IMR-90 (cell line): ENCODE measurements at places on chromosomes 5 and 9. TPM values are rescaled to one million over a fixed set of nuclear protein-coding genes. Genes with fewer than 3 reads are reported as not detected.

ERMP1 gene
- total RNA-seq: 4.7 and 5.0 TPM in 2 replicates

DNA sequence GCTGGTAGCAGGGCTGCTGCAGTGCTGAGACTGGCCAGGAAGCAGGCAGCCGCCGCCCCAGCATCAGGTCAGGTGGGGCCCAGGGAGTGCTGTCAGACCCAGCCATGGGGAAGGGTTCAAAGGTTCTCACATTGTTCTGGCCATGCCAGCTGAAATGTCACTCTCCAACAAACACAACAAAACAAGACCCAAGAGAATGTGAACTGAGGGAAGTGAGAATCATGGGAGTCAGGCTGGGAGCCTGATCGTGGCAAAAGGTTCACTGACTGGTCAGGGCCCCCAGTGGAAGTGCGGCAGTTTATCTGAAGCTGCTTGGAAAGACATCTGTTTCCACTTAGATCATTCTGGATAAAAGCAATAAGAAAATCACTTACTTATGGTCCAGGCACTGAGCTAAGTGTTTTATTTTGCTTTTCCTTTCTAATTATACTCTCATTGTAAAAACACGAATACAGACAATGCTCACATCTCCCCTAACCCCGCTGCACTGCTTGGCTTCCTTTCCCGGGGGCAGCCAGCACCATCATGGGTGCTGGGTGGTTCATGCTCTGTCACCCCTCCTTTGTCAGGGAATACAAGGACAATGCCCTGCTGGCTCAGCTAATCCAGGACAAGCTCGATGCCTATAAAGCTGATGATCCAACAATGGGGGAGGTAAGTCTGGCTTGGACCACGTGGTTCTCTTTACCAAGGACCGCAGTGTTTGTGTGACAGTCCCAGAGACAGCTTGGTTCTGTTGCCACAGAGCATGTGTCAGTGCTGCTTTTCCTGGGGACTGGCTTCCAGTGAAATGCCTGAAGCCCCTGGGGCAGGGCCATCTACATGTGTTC lies 41.9 kb upstream of the CFAP157 start:
- DNase-seq: peak; percentile 13

DNA sequence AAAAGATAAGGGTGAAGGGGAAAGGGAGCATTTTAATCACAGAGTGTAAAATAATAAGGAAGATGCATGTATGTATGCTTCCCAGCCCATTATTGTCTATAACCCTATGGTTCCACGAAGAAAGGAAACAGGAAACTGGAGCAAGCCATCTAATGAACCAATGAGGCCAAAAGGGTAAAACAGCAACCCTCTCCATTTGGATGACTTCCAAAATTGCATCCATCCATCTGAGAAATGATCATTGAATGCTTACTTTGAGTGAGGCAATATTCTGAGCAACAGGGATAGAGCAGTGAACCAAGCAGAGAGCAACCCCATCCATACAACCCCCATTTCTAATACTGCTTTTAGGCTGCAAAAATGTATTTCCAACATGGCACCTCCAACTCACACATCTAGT lies 46.9 kb downstream of the ARL15 start:
- DNase-seq: no peak

KIF12 gene
- not detected in 2 replicates for total RNA-seq

DNA sequence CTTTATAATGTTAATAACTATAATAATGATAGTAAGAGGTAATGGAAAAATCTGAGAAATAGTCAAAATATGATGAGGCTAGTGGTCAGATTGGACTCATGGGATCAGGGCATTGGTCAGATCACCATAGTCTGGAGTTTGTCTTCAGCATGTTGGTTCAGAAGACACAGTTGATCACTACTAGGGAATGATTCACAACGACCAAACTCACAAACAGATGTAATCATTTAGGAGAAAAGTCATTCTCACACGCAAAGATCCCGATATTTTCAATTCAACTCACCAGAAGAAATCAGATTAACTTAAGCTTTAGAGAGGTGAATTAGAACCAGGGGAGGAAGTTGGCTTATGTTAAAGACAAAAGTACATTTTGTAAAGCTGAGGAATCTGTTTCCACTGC lies 131.8 kb downstream of the LURAP1L start:
- no peak for DNase-seq

DNA sequence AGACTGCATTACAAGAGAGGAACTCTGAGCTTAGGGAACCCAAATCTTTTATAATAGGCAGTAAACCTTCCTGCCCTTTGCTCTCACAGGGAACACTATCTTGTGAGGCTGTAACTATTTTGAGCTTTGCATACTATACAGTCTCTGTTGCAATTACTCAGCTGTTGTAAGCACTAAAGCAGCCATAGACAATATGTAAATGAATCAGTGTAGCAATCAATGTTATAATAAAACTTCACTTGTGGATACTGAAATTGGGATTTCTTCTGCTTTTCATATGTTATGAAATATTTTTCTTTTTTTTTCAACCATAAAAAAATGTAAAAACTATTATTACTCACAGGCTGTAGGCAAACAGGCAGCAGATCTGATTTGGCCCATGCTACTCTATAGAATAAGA lies 16.7 kb upstream of the UBQLN1 start:
- DNase-seq: no peak

- no peak for DNase-seq
Measured at GRCh38 chr9:8251566-8251965, 452.0 kb upstream of the DMAC1 start.

DNA sequence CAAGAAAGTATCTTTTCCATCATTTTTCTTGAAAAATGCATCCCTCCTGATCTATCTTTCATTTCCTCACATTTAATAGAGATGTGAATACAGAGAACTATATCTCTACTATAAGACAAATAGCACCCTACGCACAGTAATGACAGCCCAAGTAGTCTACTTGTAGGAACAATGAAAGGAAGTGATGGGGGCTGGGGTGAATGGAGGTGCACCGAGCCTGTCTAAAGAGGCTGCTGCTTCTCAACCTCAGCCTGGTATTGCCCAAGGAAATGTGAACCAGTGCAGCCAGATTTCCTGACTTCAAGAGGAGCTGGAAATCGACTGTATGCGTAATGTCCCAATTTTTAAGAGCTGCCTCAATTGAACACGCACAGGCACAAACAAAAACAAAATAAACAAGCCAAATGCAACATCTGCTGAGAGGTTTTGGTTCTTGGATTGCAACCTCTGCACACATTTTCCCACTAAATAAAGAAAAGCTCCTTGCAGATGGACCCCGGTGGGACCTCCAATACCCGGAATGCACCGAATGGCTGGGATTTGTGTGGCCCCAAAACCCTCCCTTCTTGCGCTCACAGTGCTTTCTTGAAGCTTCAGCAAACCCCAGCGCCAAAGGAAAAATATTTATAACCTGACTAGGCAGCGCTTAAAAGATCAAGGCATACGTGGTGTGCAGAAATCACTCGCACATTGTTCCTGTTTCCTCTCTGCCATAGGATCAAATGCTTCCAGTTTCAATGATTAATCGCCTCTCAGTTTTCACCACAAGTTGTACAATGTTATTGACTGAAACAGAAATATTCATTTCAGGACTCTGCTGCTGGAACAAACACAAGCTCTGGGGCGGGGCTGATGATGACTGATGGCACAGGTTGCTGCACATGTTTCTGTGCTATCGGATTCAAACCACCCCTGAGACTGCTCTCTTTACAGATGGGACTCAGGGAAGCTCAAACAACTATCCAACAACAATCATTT lies 68.3 kb downstream of the KCNIP1 start:
- DNase-seq: no peak

DNA sequence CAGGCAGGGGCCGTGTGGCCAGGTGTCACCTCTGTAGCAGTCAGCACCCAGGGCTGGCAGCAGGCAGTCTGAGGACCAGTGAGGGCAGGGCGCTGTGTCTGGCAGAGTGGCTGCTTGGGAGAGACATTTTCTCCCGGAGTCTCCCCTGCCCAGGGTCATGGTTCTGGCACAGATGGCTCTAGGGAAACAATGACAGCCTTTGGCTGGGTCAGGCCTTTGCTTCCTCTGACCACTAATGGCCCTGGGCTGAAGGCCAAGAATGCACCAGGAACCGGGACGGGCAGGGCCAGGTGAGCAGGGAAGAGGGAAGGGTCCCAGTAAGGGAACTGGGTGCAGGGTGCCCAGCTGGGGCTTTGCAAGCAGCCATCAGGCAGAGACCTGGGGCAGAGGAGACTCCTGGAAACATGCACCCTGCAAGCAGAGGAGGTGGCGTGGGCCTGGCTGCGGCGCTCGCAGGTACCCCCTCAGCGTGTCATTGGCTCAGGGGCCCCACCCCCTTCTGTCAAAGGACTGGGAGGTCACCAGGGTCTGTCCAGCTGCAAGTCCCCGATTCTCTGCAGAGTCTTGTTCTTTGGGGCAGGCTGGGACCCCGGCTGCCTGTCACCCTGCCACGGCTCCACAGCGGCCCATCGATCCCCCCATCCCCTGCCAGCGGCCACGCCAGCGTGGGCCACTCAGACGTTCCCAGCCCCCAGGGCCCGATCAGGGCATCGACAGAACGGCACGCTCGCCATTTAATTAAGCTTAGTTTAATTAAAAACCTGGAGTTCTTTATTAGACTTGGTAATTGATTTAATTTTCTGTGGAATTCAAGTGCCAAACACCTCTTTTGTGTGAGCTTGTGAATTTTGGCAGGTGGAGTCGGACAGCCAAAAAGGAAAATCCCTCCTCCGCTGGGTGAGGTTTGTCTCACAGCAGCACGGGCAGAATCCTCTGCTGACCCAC lies 18.9 kb upstream of the TMEM250 start:
- DNase-seq: no peak

DNA sequence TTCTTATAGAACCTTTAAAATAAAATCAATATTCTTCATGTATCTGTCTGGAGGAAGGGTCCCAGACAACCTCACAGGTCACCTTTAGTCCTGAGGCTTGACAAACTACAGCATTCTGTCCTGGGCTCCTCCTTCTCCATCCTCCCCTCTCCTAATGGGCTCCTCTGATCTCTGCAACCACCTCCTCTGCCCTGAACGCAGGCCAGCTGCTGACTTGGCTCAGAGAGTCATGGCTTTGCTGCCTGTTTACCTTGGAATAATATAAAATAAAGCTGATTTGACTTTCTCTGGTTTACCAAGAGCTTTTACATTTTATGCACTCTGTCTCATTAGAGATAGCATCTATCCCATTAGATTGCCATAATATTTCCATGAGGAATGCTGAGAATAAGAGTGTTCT lies 159.4 kb downstream of the SEMA6A start:
- DNase-seq: no peak

- DNase-seq: no peak
Measured at GRCh38 chr5:176550275-176550831, 1.2 kb downstream of the CDHR2 start.

- no peak for DNase-seq
Measured at GRCh38 chr5:43679214-43679613, 76.2 kb downstream of the NNT start.

DNA sequence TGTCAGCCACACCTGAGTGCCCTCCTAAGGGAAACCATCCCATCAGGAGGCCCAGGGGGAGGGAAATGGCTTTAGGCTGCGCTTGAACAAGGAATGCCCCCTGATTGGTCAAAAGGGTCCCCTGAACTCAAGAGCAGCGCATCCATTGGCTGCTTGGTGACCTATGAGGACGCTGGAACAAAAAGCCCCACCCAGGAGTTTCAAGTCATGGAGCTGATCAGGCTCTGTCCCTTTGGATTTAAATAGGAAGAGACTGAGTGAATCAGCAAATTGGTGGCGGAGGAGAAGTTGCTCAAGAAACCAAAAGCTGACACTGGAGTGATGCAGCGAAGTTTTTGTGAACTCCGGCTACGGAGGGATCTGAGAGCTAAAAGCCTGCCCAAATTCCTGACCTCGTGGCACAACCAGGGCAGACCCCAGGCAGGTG lies 66.7 kb downstream of the SMIM23 start:
- DNase-seq: no peak

- DNase-seq: no peak
Measured at GRCh38 chr5:135568923-135569360, 9.8 kb downstream of the CXCL14 start.

DNA sequence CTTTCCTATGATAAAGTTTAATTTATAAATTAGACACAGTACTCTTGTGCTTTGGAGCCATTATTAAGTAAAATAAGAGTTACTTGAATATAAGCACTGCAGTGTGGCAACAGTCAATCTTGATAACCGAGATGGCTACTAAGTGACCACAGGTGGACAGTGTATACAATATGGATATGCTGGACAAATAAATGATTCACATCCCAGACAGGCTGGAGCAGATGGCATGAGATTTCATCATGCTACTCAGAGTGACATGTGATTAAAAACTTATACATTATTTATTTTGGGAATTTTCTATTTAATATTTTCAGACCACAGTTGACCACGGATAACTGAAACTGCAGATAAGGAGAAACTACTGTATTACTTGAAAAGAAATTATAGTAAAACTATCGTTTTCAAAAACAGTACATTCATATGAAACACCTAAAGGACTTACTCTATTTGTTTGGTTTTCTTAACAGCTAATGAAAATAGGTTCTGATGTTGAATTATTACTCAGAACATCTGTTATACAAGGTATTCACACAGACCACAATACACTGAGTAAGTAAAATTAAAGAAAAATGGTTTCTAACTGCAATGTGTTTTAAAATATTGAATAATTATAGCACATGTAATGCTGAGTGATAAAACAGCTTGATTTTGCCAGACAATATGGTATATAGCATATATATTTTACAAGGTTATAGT lies 16.0 kb downstream of the LYRM7 start:
- DNase-seq: peak; percentile 71

DNA sequence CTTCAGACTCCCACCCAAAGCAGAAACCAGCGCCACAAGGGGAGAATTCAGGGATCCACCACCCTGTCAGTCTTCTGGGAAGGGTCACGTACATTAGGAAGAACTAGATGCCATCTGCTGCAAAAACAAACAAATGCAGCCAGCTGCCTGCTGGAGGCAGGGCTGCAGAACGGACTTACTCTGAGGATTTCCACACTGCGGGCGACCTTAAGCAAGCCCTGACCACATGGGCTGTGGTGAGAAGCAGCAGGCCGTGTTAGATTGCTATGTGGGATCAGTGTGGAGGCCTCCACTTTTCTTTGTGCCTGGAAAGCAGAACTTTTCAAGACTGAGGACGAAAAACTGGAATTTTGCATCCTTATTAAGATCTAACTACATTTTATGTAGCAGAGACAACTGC lies 13.4 kb upstream of the LTC4S start:
- DNase-seq: no peak

DNA sequence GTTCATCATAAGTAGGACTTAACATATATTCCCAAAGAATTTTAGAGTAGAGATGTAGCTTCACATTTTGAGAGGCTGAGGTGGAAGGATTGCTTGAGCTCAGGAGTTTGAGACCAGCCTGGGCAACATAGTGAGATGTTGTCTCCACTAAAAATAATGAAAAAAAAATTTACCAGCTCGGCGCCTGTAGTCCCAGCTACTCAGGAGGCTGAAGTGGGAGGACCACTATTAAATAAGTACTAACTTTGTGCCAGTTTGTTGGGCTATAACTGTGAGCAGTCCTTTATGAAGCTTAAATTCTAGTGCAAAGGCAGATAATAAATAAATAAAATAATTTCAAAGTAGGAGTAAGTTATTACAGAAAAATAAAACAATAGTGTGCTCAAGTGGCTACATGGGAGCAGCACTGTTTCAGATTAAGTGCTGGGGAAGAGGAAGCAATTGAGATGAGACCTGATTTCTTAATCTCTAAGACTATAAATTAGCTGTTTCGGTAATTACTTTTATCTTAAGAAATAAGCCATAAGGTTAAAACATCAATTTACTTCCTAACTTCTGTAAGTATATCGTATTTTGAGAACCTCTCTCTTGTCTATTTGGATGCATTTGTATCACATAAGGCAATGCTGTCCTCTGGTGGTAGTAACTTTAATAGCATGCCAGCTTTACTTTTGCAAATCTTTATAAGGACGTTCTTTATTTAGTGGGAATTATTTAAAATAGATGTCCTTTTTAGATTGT lies 98.9 kb downstream of the CSNK1G3 start:
- DNase-seq: peak; percentile 80

C9 gene
- total RNA-seq: not detected in 2 replicates

SH3RF2 gene
- total RNA-seq: 1.1 and 1.3 TPM in 2 replicates

C1QTNF2 gene
- total RNA-seq: 0.72 and 0.83 TPM in 2 replicates

SLC34A1 gene
- total RNA-seq: not detected in 2 replicates
